ENCODE measurements at places on chromosomes 2 and 18.

DNA sequence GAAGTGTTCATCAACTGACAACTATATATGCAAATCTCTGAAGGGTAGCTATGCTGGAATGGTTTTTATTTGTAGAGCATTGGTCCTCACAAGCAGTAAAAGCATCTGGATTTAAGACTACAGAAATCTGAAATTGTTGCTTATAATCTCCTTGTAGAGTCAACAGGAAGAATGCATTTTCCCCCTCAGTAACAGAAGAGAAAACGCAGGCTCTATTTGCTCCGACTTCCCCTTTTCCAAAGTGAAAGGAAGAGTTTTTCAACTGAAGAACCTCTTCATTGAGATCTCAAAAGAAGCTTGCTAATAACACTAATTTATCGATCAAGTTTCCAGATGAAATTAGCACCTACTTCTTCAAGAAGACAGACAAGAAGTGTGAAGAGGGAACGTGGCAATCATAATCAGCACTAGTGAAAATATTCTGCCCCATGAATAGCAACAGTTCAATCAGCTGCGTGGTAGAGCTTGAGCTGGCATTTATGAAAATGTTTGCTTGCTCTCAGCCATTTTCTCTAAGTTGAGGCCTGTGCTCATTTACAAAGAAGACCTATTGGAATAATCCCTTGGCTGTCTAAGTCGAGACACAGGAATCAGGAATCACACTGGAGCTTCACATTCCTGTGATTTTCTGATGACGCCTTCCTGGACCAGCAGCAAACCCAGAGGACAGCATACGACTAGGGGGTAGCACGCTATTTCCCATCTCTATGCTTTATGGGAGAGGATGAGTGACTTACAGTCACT, 43.7 kb downstream of the TGIF1 start:
- DNase-seq = peak; percentile 40

DNA sequence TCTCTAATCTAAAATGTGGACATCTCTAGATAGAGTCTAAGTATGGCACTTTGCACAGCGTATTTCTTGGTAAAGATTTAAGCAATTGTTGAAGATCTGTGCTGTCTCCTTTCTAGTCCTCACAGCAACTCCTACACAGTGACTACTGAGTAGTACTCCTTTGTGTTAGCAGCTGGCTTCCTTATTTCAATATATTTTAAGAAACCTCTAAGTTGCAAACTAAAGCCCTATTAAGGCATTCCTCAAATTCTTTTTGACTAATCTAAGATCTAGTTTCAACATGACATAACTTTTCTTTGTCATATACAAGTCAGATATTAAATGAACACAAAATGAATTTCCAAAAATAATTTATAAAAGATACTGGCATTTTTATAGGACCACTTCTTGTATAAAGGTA, 121.8 kb upstream of the DNAJC10 start:
- DNase-seq = no peak

GRCh38 chr18:72652990-72653593, 109.0 kb upstream of the CBLN2 start:
- peak; percentile 46 for DNase-seq

- DNase-seq = no peak
Observed at GRCh38 chr18:43661570-43661969, 384.3 kb upstream of the SYT4 start.

- DNase-seq = peak; percentile 16
Observed at GRCh38 chr18:2223849-2224248, 347.5 kb downstream of the METTL4 start.

DNA sequence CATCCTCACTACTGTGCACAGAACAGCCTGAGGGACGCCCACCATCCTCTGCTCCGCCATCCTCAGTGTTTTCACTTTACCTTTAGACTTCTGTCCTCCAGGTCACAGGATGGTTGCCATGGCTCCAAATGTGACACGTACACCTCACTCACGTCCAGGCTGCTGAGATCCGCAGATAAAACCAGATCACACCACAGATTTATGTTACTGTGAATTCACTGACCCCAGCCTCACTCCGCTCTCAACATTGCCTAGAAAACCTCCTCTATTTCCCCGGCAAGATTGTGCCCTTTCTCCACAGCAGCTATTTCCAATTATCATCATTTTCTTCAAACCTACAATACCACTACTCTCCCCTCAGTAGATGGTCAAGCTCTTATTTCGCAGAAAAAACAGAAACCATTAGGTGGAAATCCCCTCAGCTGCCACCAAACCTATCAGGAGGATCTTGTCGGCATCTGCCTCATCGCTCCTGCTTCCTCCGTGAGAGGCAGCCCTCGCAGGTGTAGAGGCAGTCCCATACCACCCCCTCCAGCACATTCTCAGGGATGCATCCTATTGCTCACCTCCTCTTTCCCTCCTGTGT, 49.8 kb upstream of the SLC1A4 start:
- no peak for DNase-seq

GRCh38 chr2:175436076-175436475, 254.6 kb upstream of the ATP5MC3 start:
- DNase-seq = no peak
